ENCODE measurements at places on chromosomes 5 and 9. TPM values are rescaled to one million over a fixed set of nuclear protein-coding genes. Genes with fewer than 3 reads are reported as not detected.

MEIKIN gene
- not detected for total RNA-seq

ADAMTS13 gene
- 0.07 TPM for total RNA-seq

ECM2 gene
- total RNA-seq, result 0.17 TPM

PTGS1 gene
- total RNA-seq, result 0.07 TPM

TAF11L10 gene
- total RNA-seq, result not detected

FOXD4 gene
- 1.2 TPM for total RNA-seq

LAMC3 gene
- total RNA-seq, result 0.13 TPM

PRDM9 gene
- not detected for total RNA-seq

SHLD3 gene
- total RNA-seq, result 4.5 TPM

MAST4 gene
- 7.6 TPM for total RNA-seq

SPINK13 gene
- not detected for total RNA-seq

CTNND2 gene
- total RNA-seq, result 0.18 TPM

GAPVD1 gene
- total RNA-seq, result 37.6 TPM

ZNF608 gene
- 0.70 TPM for total RNA-seq

RNF183 gene
- not detected for total RNA-seq

HNRNPA0 gene
- total RNA-seq, result 12.2 TPM

TEX48 gene
- not detected for total RNA-seq

GADD45G gene
- not detected for total RNA-seq

MSMP gene
- total RNA-seq, result not detected

F12 gene
- 8.5 TPM for total RNA-seq

FCN1 gene
- not detected for total RNA-seq

DMRT2 gene
- not detected for total RNA-seq

GRXCR2 gene
- total RNA-seq, result not detected

CERCAM gene
- 65.5 TPM for total RNA-seq

RFESD gene
- 2.5 TPM for total RNA-seq

MYOZ3 gene
- total RNA-seq, result not detected

DPM2 gene
- total RNA-seq, result 92.5 TPM

FLT4 gene
- total RNA-seq, result 0.31 TPM

KCNN2 gene
- total RNA-seq, result not detected

NME5 gene
- total RNA-seq, result not detected

CENPP gene
- 16.0 TPM for total RNA-seq

SLC4A9 gene
- total RNA-seq, result not detected

RNF44 gene
- total RNA-seq, result 16.7 TPM

NAIP gene
- total RNA-seq, result 0.17 TPM

RAI14 gene
- total RNA-seq, result 48.4 TPM

BTNL8 gene
- 0.18 TPM for total RNA-seq

TMC1 gene
- not detected for total RNA-seq

HSPB3 gene
- not detected for total RNA-seq

DOCK8 gene
- total RNA-seq, result not detected

TUBB4B gene
- 993 TPM for total RNA-seq

SERINC5 gene
- total RNA-seq, result 1.9 TPM

ANKRD31 gene
- 0.13 TPM for total RNA-seq

PRR16 gene
- total RNA-seq, result 0.77 TPM

PCDHB8 gene
- not detected for total RNA-seq

TAS2R1 gene
- not detected for total RNA-seq

ZDHHC11B gene
- not detected for total RNA-seq

OR1J2 gene
- total RNA-seq, result 0.17 TPM

SLC45A2 gene
- not detected for total RNA-seq

GARIN3 gene
- not detected for total RNA-seq

PCDHGB4 gene
- 10.2 TPM for total RNA-seq

TAF1L gene
- total RNA-seq, result not detected

HCN1 gene
- total RNA-seq, result not detected

Measured in HT1080 (cell line).